ENCODE measurements at places on chromosomes 6 and 20. TPM values are rescaled to one million over a fixed set of nuclear protein-coding genes. Genes with fewer than 3 reads are reported as not detected.
A peak's percentile ranks its signal among the peaks of the same experiment; 100 is the strongest.

DNA sequence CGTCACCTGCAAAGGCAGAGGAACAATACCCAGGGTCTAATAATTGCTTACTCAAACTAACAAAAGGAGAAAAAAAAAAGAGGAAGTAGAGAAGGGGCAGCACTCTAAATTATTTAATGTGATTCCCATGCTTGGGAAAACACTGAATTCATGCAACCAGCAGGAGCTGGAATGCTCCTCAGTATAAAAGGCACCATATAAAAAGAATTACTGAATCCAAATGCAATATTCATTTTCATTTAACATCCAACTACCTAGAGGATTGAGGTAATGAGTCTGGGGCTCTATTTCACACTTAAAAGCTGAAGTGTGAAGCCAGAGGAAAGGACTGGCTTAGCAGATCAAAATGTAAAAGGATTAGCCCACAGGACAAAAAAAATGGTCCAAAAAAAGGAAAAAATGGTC is 8.7 kb downstream of the B4GALT5 start:
- peak; percentile 21 for DNase-seq

The ZNF334 gene
- 3.8 TPM for total RNA-seq

The NCOA3 gene
- 78.0 TPM for total RNA-seq

The TP53TG5 gene
- 0.23 TPM for total RNA-seq

The LSM2 gene
- 74.3 TPM for total RNA-seq

DNA sequence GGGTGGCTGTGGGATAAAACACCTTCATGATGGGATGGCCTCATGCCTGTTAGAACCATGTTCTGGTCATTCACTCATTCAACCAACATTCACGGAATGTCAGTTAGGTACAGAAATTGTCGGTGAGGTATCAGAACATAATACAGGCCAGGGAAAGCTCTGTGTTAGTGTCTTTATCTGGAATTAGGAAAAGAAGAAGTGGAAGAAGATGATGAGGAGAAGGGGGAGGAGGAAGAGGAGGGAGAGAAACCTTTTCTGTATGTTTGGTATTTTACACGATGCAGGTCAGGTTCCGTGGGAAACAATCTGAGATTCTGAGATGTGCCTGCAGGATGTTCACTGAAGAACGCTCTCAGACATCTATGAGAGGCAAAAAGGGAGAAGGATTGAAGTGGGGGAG is 5.6 kb downstream of the ADTRP start:
- DNase-seq = no peak

- no peak for DNase-seq
These were observed 160.2 kb downstream of the DST start for GRCh38 chr6:56482525-56482924.

DNA sequence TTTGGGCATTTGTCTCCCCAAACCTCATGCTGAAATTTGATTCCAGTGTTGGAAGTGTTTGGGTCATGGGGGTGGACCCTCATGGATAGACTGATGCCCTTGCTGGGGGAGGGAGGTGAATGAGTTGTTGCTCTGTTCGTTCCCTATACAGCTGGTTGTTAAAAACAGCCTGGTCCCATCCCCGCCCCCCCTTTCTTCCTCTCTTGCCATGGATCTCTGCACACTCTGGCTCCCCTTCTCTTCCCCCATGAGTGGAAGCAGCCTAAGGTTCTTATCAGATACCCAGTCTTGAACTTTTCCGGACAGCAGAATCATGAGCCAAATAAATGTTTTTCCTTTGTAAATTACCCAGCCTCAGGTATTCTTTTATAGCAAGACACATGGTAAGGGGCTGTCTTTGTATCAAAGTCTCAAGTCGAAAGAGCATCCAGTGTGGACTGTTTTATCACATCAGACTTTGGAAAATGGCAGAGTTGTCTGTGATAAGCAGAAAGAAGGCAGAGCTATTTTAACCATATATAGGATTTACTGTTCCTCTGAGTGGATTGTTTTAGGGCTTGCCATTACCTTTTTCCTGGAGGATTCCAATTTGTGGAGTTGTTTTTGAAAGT is 31.2 kb downstream of the SLC9A8 start:
- no peak for DNase-seq

DNA sequence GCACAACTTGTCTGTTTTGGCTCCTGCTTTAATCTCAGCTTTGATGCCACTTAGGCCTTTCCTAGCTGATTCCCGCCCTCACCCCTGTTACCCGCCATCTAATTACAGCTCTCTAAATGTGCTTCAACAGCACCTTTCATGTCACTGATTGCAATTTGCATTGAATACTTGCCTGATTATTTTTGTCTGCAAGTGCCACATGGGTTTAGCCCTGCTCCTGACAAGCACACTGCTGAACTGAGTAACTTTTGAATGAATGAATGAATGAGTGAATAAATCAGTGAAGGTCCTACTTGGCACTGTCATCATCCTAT is 591 bp upstream of the DCBLD1 start:
- DNase-seq = no peak

- DNase-seq = peak; percentile 18
These were observed 599.2 kb downstream of the COL12A1 start for GRCh38 chr6:74606582-74607071.

The UTRN gene
- total RNA-seq = 108 TPM

- no peak for DNase-seq
These were observed 589.9 kb downstream of the PHF3 start for GRCh38 chr6:64225503-64225902.

- DNase-seq = no peak
These were observed 211.0 kb downstream of the WDR27 start for GRCh38 chr6:169490830-169491229.

- no peak for DNase-seq
These were observed 46.4 kb upstream of the ADTRP start for GRCh38 chr6:11824986-11825385.

Measured in PC-9 (cell line).